ENCODE measurements at places on chromosomes 6 and 20.

DNA sequence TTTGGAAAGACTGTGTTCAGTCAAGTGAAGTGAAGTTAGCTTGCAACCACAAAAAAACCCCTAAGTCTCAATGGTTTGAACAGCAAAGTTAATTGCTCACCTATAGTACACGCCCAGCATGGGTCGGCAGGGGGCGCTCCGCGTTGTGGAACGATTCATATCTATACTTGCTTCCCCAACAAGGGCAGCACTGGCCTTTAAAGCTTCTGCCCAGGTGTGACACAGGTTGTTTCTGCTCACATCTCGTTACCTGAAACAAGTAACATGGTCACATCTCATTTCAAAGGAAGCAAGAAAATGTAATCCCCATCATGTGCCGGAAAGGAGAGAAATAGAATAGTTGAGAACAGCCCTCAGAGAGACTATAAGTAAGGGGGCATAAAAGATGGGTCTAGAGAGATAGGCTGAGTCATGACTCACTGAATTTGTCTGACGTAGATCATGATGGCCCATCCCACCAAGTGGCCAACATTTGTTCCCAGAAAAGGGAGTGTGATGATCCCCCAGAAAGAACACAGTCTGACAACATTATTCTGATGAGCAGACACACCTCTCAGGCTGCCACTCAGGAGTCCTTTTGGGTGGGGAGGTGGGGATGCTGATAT is 29.0 kb downstream of the HNF4A start:
- peak; percentile 73 for DNase-seq

DNA sequence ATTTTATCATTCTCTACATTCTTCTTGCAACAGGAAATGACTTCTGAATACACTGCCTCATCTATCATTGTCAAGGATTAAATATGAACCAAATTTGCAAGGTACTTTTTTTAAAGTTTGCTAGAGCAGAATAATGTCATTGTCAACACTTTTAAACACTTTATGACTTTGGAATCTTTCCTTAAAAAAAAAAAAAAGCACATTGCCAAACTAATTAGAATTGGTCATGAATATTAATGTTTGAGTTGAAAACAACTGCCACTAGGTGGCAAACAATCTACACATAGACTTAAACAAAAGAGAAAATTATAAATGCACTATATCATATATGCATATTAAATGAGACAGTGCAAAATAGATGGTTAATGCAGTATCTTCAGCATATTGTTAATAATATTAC is 32.5 kb upstream of the TMEM244 start:
- no peak for DNase-seq

DNA sequence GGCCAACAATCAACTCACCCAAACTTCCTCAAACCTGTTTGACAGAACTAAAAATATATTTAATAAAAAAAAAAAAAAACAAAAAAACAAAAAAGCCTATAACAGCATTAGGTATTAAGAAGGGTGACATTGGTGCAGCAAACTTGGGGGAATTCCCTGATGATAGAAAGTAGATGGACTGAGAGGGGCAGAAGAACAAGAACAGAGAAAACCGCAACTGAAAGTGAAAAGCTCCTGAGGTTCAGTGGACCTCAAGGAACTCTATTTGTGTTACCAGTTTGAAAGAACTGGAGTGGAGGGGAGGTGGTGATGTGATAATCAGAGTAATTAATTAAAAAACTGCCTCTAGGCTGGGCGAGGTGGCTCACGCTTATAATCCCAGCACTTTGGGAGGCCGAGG is 53.8 kb downstream of the MACROD2 start:
- no peak for DNase-seq

- no peak for DNase-seq
Measured at GRCh38 chr6:13478525-13478966, 8.9 kb downstream of the GFOD1 start.

DNA sequence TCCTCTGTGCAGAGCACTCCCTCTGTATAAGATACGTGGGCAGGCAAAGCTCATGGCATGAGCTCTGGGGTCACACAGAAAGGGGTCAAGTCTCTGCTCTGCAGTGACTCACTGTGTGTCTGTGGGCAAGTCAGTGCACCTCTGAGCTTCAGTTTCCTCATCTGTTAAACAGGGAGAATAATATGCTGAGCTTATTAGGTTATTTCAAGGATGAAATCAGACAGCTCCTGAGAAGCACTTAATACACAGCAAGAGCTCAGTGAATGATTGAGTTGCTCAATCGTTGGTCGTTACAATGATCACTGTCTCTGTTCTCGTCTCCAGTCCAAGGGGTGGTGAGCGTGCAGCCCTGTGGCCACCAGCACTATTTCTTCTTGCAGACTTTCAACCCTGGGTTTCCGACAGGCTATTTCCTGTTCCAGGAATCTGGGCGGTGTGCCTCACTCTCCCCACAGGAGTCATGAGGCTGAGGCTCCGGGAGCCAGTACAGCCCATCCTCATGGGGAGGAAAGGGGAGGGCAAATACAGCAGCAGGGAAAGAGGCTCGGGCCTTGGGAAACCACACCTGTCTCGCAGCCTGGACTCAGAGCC is 28.9 kb downstream of the KIAA1755 start:
- no peak for DNase-seq

DNA sequence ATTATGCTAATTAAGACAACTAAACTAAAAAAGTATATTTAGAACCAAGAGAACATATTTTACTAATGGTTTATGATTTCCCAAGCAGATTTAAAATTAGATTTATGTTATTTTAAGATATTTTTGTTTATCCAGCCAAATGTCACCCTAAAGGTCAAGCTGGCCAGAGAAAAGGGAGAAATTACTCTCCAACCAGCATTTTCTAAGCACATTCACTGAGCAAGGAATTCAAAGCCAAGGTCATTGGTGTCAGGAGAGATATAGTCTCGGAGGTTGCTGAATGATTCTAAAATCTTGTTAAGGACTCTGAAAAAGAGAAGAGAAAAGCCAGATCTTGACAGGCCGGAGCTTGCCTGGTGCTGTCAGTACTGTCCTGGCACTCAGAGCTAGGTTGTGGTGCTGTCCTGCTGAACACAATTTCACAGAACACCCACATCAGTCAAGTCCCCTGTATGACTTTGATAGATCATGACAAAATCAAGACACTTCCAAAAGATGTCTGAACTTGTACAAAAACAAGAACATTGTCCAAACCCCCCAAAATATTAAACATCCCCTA is 222.3 kb upstream of the SMLR1 start:
- DNase-seq = no peak

Data from NCI-H2029 (cell line).